Activated naive CD4-positive, alpha-beta T cell treated with anti-CD3 and anti-CD28 coated beads, Interleukin-2, amount 10 ng/mL, durations not matched to agents 7 days and 5 days (primary cell): ENCODE measurements at places on chromosomes 4 and X.

DNA sequence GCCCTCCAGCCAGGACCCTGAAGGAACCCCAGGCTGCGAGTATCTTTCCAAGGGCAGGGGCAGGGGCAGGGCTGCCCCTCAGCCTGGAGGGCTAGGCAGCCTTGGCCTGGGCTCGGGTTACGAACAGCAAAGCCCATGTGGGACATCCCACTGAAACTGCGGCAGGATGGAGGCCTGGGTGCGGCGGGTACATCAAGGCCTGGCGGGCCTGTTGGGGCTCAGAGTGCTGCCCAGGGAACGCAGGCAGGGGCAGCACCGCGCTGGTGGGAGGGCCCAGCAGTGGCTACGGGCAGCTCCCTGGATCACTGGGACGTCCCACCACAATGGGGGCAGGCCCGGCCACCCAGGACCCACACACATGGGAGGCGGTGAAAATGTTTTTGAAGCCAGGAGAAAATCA lies 10.9 kb downstream of the NAT8L start:
- no peaks in the 10 kb centered on the region for H3K27me3 ChIP-seq
- H3K4me1 ChIP-seq: no peaks in the 10 kb centered on the region
- no peak for DNase-seq
- no peak overlapping the region for H3K4me3 ChIP-seq
- H3K36me3 ChIP-seq: no peaks in the 10 kb centered on the region

DNA sequence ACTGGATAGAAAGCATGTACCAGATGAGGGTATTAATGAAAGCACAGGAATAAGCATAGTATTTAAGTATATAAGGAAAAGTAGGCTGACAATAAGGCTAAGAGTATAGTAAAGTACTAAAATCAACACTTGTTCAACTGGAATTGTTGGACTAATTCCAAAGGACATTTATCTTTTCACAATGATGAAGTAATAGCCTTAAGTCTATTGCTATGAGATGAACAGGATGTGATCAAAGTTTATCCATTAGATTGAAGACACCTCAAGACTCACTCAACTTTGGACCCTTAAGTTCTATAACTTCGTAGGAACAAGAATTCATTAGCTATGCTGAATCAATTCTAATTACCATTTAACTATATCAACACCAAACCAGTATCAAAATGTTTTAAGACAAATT lies 7.6 kb downstream of the MAD2L1 start:
- DNase-seq: no peak
- peaks cover 29% of the 10 kb centered on the region for H3K4me1 ChIP-seq

DNA sequence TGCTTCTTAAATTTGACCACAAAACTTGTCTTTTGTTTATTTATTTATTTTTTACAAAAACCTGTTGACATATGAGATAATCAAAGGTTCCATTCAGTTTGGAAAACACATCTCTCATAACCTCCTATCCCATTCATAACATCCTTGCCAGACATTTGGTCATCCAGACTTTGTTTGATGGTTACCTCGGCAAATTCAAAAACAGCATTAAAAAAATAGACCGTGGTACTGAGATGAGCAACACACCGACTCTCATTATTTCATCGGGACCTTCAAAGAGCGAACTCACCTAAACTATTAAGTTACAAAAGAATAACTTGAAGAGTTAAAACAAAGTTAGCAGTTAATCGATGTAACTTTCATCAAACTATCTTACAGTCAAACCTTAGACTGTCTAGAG lies 85.8 kb upstream of the RPS6KA3 start:
- H3K4me3 ChIP-seq: no peak overlapping the region
- no peak overlapping the region for H3K27ac ChIP-seq
- no peak for DNase-seq
- H3K4me1 ChIP-seq: peaks cover 15% of the 10 kb centered on the region

DNA sequence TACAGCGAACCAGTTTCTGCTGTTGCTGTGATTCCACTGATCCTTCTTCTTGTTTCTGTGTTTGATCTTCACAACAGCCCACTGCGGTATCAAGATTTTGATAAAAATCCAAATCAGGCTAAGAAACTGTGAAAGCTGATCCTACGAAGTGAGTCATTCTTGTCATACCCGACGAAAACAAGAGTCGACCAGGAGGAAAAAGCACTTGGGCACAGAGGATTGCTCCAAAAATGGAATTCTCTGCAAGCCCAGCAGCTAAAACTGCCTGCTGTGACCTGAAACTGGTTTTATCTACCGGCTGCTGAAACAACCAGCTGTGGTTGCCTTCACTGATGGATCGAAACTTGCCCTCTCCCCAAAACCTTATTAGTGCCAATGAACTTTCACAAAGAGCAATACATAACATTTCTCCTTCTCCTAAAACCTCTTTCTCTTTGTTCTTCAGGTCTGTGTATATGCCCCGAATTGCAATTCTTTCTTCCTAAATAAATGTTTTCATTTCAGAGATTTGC lies 607.0 kb upstream of the PRKX start:
- no peak for DNase-seq
- no peaks in the 10 kb centered on the region for H3K4me1 ChIP-seq
- H3K36me3 ChIP-seq: no peaks in the 10 kb centered on the region
- no peak overlapping the region for H3K27ac ChIP-seq
- no peak overlapping the region for H3K4me3 ChIP-seq

DNA sequence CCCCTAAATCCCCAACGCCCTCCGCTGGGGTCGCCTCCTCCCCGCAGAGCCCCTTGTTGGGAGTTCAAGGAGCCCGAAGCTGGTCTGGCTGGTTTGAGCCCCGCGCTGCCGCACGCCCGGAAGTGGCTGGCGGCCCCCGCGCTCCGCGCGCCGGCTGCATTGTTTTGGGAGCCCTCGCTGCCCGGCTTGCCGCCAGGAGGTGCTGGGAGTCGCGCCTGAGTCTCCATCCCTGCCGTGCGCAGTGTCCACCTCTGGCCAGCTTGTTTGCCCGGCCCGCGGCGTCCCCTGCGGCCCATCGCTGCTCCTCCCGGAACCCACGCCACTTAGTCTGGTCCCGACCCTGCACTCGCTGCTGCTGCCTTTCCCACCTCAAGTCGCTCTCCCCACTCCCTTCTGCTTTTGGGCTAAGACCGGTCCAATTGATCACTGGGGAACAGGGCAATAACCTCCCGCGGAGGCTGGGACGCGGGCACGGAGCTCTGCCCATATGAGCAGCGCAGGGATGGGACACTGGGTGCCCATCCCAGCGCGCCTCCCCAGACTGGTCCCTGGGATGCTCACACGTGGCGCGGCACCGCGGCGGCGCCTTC lies 2.2 kb upstream of the SFRP2 start:
- peaks cover 35% of the 10 kb centered on the region for H3K4me1 ChIP-seq
- peaks cover 89% of the 10 kb centered on the region for H3K27me3 ChIP-seq
- H3K27ac ChIP-seq: no peak overlapping the region
- peak overlapping the region; percentile 13 for H3K4me3 ChIP-seq
- DNase-seq: peak; percentile 46

DNA sequence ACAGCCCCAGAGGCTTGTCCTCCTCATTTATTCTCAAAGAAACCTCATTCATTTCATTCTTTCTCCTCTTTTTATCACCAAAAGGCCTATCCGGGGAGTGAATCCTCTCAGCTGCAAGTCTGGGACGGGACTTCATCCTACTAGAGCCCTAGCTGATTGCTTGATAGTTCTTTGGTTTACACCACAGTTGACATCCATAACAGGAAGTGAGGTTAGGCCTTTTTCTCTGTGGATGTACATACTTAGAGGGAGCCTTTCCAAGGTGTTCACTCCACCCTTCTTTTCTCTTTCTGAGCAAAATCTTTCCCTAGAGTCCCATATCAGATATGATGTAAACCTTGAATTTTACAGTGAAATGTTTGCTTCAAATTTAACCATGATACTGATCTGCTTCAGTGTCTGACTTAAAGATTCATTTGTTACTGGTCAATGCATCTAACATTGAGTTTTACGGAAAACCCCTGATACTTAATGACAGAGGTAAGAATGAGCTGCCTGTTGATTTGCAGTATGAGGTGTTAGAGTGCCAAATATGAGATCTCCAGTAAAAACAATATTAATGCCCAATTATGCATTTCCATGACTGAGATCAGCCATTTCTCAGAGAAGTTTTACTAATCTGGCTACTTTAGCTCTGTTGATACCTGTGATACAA lies 16.8 kb upstream of the CXCL5 start:
- peak overlapping the region; percentile 29 for H3K27ac ChIP-seq
- no peak for DNase-seq
- no peaks in the 10 kb centered on the region for H3K27me3 ChIP-seq

- no peak overlapping the region for H3K4me3 ChIP-seq
- H3K27me3 ChIP-seq: no peaks in the 10 kb centered on the region
- H3K4me1 ChIP-seq: no peaks in the 10 kb centered on the region
These were observed 65.6 kb upstream of the AFAP1 start for GRCh38 chr4:8005033-8005808.

DNA sequence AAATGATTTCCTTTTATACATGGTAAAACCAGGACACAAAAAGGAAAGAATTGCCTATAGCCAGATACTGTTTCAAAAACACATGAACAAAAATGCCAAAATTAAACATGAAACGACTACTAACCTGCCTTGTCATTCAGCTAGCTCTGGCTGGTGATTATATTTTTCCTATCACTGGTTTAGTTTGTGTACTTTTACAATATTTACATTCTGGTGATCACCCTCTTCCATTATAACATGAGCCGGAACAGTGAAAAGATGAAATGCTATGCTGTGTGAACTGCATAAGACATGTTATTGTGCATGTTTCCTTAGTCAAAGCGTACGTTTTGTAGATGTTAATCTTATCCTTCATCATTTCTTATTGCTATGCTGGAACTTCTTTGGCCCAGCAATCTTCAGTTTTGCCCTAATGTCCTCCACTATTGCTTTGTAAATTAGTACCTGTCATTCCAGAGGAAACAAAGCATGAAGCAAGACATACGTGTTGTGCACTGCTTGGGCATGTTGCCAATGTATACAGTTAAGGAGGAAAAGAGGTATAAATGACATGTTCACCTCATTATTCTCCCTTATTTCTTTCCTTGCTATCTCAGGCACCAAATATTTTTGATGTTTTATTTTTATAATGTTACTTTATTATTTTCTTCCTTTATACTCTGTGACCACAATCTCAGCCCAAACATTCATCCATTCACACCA lies 386.3 kb downstream of the ARHGAP24 start:
- no peaks in the 10 kb centered on the region for H3K36me3 ChIP-seq
- DNase-seq: no peak
- H3K4me1 ChIP-seq: no peaks in the 10 kb centered on the region
- no peak overlapping the region for H3K4me3 ChIP-seq

DNA sequence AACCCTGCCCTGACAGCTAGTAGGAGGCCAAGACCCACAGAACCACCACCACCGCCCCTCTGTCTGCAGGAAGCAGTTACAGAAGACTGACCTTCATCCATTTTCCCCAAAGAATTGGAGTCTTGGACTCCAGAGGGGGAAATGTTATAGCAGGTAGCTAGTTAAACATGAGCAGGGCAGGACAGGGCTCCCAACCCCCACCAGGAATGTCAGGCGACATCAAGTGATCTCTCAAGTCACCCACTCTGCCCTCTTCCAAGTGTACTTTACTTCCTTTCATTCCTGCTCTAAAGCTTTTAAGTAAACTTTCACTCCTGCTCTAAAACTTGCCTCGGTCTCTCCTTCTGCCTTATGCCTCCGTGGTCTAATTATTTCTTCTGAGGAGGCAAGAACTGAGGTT lies 17.1 kb upstream of the AADAT start:
- no peak overlapping the region for H3K27ac ChIP-seq
- H3K36me3 ChIP-seq: no peaks in the 10 kb centered on the region
- H3K27me3 ChIP-seq: peaks cover 6% of the 10 kb centered on the region
- no peak overlapping the region for H3K4me3 ChIP-seq
- no peak for DNase-seq
